IMR-90 (cell line): ENCODE measurements at places on chromosomes 13 and 19. TPM values are rescaled to one million over a fixed set of nuclear protein-coding genes. Genes with fewer than 3 reads are reported as not detected.

DNA sequence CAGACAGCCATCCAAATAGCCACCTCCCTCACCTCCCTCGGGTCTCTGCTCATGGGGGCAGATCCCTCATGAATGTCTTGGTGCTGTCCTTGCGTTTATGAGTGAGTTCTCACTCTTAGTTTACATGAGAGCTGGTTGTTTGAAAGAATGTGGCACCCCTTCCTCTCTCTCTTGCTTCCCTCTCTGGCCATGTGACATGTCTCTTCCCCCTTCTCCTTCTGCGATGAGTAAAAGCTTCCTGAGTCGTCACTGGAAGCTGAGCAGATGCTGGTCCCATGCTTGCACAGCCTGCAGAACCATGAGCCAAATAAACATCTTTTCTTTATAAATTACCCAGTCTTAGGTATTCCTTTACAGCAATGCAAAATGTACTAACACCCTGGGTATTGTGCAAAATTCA is 208.7 kb downstream of the LACC1 start:
- no peaks in the 10 kb centered on the region for H3K36me3 ChIP-seq
- H3K27me3 ChIP-seq: no peaks in the 10 kb centered on the region; the same call in 1 of the 2 replicates
- no peak for DNase-seq
- no peaks in the 10 kb centered on the region for H3K4me1 ChIP-seq
- no peak overlapping the region for H3K27ac ChIP-seq
- H3K4me3 ChIP-seq: no peak overlapping the region

The ARMC6 gene
- total RNA-seq: 46.7 and 52.7 TPM in 2 replicates

The LIPE gene
- total RNA-seq: 0.83 and 1.1 TPM in 2 replicates

DNA sequence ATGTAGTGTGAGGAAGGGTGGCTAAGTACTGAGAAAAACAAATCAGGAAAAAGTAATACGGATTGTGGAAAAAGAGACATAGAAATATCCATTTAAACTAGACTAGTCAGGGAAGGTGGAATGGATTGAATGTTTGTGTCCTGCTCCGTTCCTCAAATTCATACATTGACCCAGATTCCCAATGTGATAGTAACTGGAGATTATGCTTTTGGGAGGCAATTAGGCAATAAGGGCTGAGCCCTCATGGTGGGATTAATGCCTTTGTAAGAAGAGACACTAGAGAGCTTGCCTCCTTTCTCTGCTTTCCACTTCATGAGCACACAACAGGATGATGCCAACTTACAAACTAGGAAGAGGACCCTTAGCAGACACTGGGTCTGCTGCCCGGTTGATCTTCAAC is 765.2 kb upstream of the GPC6 start:
- DNase-seq: no peak
- no peak overlapping the region for H3K27ac ChIP-seq
- no peaks in the 10 kb centered on the region; the same call in 1 of the 2 replicates for H3K27me3 ChIP-seq
- H3K4me3 ChIP-seq: no peak overlapping the region

The SPTBN4 gene
- total RNA-seq: 0.72 and 0.83 TPM in 2 replicates

The TEX101 gene
- not detected in 2 replicates for total RNA-seq

The C19orf38 gene
- total RNA-seq: 0.18 and 0.28 TPM in 2 replicates

DNA sequence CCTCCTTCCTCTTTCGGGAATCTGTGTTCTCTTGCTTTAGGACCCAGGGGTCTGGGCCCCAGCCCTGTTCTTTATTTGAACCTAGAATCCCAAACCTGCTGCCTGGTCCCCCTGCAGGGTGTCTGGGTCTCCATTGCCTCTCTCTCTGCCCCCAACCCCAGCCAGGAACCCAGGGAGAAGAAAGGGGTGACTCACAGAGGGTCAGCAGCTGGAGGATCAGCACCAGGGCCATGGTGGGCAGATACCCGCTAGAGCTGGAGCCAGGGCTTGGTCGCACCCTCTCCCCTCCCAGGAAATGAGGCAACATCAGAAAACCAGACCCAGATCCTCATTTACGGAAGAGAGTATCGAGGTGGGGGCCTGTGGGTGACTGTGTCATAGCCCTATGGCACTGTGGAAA is at the start of gene OSCAR:
Gene OSCAR (minus strand): TSS at position 243 of the 400 bp plus-strand sequence. CDS start 11 bp downstream, at position 232.
- peaks cover 4% of the 10 kb centered on the region for H3K4me1 ChIP-seq
- no peak for DNase-seq
- H3K27me3 ChIP-seq: peaks cover 2% of the 10 kb centered on the region; the same call in 1 of the 2 replicates

GRCh38 chr19:39525205-39525604 is 7.4 kb downstream of the EID2B start:
- no peaks in the 10 kb centered on the region for H3K4me1 ChIP-seq
- no peak overlapping the region for H3K4me3 ChIP-seq
- H3K36me3 ChIP-seq: peaks cover 1% of the 10 kb centered on the region; the same call in 1 of the 2 replicates
- no peak overlapping the region for H3K27ac ChIP-seq

GRCh38 chr19:14073925-14074838 is 1.6 kb downstream of the MISP3 start:
- peak overlapping the region; percentile 61 for H3K4me3 ChIP-seq
- H3K27me3 ChIP-seq: no peaks in the 10 kb centered on the region; the same call in 1 of the 2 replicates
- peak overlapping the region; percentile 13; the same call in 1 of the 2 replicates for H3K27ac ChIP-seq
- peak; percentile 25 for DNase-seq

The DCT gene
- not detected in 2 replicates for total RNA-seq

- H3K4me3 ChIP-seq: no peak overlapping the region
- no peaks in the 10 kb centered on the region for H3K27me3 ChIP-seq
- H3K36me3 ChIP-seq: no peaks in the 10 kb centered on the region
Measured at GRCh38 chr13:19791953-19792537, 9.3 kb upstream of the PSPC1 start.

- H3K36me3 ChIP-seq: no peaks in the 10 kb centered on the region
- no peak overlapping the region for H3K4me3 ChIP-seq
- no peak for DNase-seq
- H3K4me1 ChIP-seq: no peaks in the 10 kb centered on the region
- no peak overlapping the region for H3K27ac ChIP-seq
- peaks cover 38% of the 10 kb centered on the region for H3K27me3 ChIP-seq
Measured at GRCh38 chr19:40507892-40508291, 41.1 kb downstream of the SPTBN4 start.

GRCh38 chr19:48772503-48772953 is 17.2 kb downstream of the FGF21 start:
- DNase-seq: no peak
- H3K36me3 ChIP-seq: no peaks in the 10 kb centered on the region
- no peak overlapping the region for H3K4me3 ChIP-seq
- peaks cover 16% of the 10 kb centered on the region for H3K27me3 ChIP-seq

- peak; percentile 7 for DNase-seq
- H3K4me3 ChIP-seq: peak overlapping the region; percentile 43
- peaks cover 8% of the 10 kb centered on the region; the same call in 1 of the 2 replicates for H3K4me1 ChIP-seq
- peaks cover 15% of the 10 kb centered on the region for H3K27me3 ChIP-seq
- no peaks in the 10 kb centered on the region for H3K36me3 ChIP-seq
Measured at GRCh38 chr19:2983351-2984214, 6.2 kb downstream of the TLE6 start.

DNA sequence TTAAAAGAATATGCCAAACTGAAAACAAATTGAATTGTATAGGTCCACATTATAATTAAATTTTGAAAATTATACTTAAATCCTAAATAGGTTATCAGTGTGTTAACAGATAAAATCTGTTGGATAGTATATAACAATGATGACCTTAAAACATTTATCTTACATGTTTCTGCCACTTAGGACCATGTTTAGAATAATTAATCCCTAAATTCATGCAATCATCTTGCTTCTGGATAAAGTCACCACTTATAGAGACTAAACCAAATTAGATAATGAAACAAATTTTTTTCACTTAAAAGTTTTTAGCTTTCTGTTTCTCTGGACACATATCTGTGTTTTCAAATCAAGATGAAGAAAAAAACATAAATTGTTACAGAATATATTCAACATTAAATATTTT is 511.7 kb upstream of the MIR17HG start:
- no peak for DNase-seq
- H3K27me3 ChIP-seq: no peaks in the 10 kb centered on the region
- no peaks in the 10 kb centered on the region for H3K36me3 ChIP-seq
- H3K4me1 ChIP-seq: no peaks in the 10 kb centered on the region
- no peak overlapping the region for H3K4me3 ChIP-seq

DNA sequence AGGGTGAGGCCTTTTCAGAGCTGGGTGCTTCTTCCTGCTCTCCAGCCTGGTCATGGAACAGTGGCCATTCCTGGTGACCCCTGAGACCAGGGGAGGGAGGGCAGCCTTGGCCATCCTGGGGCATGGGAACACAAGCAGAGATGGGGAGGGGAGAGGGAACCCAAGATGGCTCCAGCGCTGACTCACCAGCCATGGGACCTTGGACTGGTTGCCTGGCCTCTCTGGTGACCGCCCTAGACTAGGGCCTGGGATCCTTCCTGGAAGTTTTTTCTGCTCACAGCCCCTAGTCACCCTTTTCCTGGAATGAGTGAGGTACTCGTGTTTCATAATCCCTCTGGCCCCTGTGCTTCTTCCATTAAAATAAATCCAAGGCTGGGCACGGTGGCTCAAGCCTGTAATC is 3.3 kb upstream of the OPA3 start:
- peaks cover 4% of the 10 kb centered on the region; the same call in 1 of the 2 replicates for H3K27me3 ChIP-seq
- DNase-seq: no peak
- H3K4me1 ChIP-seq: 0 out of 2 replicates have a peak, but pooled peaks cover 1% of the 10 kb centered on the region
- no peak overlapping the region for H3K4me3 ChIP-seq
- no peaks in the 10 kb centered on the region for H3K36me3 ChIP-seq

The CEACAM3 gene
- total RNA-seq: not detected in 2 replicates

The CYP2A6 gene
- not detected in 2 replicates for total RNA-seq

The FPR3 gene
- not detected in 2 replicates for total RNA-seq

DNA sequence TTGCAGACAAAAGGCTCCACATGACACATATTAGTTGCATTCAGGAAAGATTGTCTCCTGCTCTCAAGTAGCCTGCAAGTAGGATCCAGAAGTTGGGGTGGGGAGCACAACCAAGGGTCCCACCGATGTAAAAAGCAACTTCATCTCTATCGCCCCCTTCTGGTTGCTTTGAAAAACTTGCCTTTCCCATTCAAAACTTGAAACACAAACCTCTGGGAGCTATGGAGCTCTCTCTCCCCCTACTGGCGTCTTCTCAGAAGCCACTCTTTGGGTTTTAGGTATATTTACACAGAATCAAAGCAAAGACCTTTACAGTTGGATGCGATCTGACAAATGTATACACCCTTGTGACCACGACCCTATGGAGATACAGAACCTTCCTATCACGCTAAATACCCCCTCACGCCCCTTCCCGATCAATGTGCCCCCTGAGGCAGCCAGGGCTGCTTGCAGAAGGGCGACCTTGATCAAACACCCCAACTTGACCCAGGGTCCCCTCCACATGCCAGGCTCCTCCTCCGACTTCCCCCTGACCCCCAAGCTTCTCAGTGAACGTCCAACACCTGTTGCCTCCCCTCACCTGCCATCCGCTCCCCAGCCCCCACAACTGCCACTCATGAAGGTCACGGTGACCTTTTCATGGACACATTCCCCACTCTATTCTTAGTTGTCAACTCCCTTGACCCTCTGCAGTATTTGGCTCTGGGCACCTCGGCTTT is 10.1 kb downstream of the NOSIP start:
- no peak overlapping the region for H3K27ac ChIP-seq
- no peak overlapping the region for H3K4me3 ChIP-seq
- no peaks in the 10 kb centered on the region for H3K27me3 ChIP-seq
- peak; percentile 84 for DNase-seq

DNA sequence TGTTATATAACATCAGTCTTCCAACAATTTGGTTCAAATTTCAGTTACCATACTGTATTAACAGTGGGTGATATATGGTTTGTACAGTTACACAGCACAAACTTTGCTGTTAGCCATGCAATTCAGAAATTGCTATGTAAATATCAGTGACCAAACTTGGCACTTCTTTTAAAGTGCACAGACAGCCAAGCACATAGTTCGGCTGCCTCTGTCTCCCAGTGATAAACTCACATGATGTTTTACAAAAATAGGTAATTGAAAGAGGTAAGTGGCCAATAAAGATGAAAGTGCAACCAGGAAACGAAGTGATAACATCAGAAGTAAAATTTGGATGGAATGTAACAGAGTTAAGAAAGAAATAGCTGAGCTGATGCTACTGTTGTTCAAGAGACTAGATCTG is 143.9 kb downstream of the PCDH9 start:
- no peak overlapping the region for H3K27ac ChIP-seq
- no peaks in the 10 kb centered on the region for H3K36me3 ChIP-seq
- H3K27me3 ChIP-seq: no peaks in the 10 kb centered on the region
- H3K4me1 ChIP-seq: no peaks in the 10 kb centered on the region
- DNase-seq: no peak

- H3K36me3 ChIP-seq: peaks cover 23% of the 10 kb centered on the region
- H3K4me1 ChIP-seq: peaks cover 42% of the 10 kb centered on the region
- no peaks in the 10 kb centered on the region for H3K27me3 ChIP-seq
- H3K4me3 ChIP-seq: no peak overlapping the region
- peak overlapping the region; percentile 100 for H3K27ac ChIP-seq
- DNase-seq: peak; percentile 99
Measured at GRCh38 chr13:23674795-23675640, 104.8 kb downstream of the TNFRSF19 start.

GRCh38 chr13:39596685-39597084 is 6.3 kb downstream of the LHFPL6 start:
- peak overlapping the region; percentile 20; the same call in 1 of the 2 replicates for H3K27ac ChIP-seq
- no peak for DNase-seq
- peaks cover 15% of the 10 kb centered on the region for H3K4me1 ChIP-seq
- H3K27me3 ChIP-seq: no peaks in the 10 kb centered on the region
- peaks cover 7% of the 10 kb centered on the region for H3K36me3 ChIP-seq

- peaks cover 26% of the 10 kb centered on the region for H3K36me3 ChIP-seq
- H3K27me3 ChIP-seq: no peaks in the 10 kb centered on the region
- peak overlapping the region; percentile 43 for H3K4me3 ChIP-seq
- peak; percentile 68 for DNase-seq
Measured at GRCh38 chr19:4474514-4475022, 2.5 kb downstream of the HDGFL2 start.

GRCh38 chr13:50080203-50080910 is 65.1 kb downstream of the KCNRG start:
- peak overlapping the region; percentile 66 for H3K4me3 ChIP-seq
- no peaks in the 10 kb centered on the region for H3K36me3 ChIP-seq
- H3K27me3 ChIP-seq: no peaks in the 10 kb centered on the region
- DNase-seq: peak; percentile 52
- H3K27ac ChIP-seq: peak overlapping the region; percentile 95

GRCh38 chr13:81017513-81018152 is 676.7 kb upstream of the SPRY2 start:
- no peak overlapping the region for H3K27ac ChIP-seq
- DNase-seq: peak; percentile 25
- no peaks in the 10 kb centered on the region for H3K36me3 ChIP-seq

The ICAM5 gene
- 2.5 and 3.0 TPM in 2 replicates for total RNA-seq

GRCh38 chr19:2209408-2209807 is 26.7 kb downstream of the PLEKHJ1 start:
- H3K36me3 ChIP-seq: peaks cover 51% of the 10 kb centered on the region
- H3K4me3 ChIP-seq: no peak overlapping the region
- no peaks in the 10 kb centered on the region for H3K27me3 ChIP-seq
- no peak overlapping the region for H3K27ac ChIP-seq
- H3K4me1 ChIP-seq: peaks cover 10% of the 10 kb centered on the region
- DNase-seq: no peak

The CEACAM21 gene
- total RNA-seq: not detected in 2 replicates

The ATP8B3 gene
- total RNA-seq: 1.4 and 1.6 TPM in 2 replicates

DNA sequence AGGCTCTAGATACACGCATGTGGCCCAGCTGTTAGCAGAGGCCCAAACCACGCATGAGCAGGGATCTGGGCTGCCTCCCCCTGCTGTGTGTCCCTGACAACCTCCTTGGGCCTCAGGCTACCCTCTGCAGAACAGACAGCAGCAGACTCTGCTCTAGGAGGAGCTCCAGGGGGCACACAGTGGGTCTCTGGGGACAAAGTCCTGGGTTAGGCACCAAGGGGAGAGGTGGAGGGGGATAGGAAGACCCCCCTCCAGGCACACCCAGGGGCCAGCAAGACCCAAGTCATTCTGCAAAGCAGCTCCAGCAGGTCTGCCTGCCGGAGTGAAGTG is 8.0 kb downstream of the TINCR start:
- H3K4me1 ChIP-seq: no peaks in the 10 kb centered on the region; the same call in 1 of the 2 replicates
- H3K27me3 ChIP-seq: peaks cover 49% of the 10 kb centered on the region
- no peak overlapping the region for H3K4me3 ChIP-seq
- DNase-seq: no peak
- H3K27ac ChIP-seq: no peak overlapping the region
- H3K36me3 ChIP-seq: no peaks in the 10 kb centered on the region

The NPAS1 gene
- total RNA-seq: 0.36 and 0.56 TPM in 2 replicates
